Ovary (tissue), 10 donors: ENCODE measurements at places on chromosomes 1 and 21. TPM values are rescaled to one million over a fixed set of nuclear protein-coding genes. Genes with fewer than 3 reads are reported as not detected.

- H3K27ac ChIP-seq = no peak overlapping the region
- no peaks in the 10 kb centered on the region for H3K36me3 ChIP-seq
- no peaks in the 10 kb centered on the region for H3K27me3 ChIP-seq
- no peak overlapping the region for H3K4me3 ChIP-seq
Measured at GRCh38 chr1:93827128-93827527, 51.9 kb downstream of the DNTTIP2 start.

DNA sequence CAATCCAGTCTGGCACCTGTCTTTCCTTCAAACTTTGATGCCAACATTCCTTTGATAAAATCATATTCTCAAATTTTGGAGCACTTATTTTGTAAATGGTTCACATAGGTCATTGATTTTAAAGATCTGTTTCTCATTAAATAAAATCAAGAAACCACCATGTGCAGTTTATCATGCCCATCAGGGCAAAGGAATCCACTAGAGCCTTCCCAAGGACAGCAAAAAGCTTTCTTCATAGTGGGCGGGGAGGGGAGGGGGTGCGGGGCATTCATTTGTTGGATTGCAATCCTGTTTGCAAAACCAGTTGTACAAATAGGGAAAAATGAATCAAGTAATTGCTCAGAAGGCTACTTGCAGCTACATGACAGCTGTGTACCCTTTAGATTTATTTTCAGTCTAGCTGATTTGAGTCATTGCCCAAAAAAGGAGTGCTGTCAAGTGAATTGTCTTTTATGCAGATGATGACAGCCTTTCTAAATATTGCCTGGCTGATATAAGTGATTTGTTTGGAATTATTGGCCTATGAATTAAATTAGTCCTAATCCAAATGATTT lies 23.0 kb downstream of the LRRC8B start:
- H3K27me3 ChIP-seq = no peaks in the 10 kb centered on the region
- no peaks in the 10 kb centered on the region for H3K36me3 ChIP-seq
- H3K4me3 ChIP-seq = no peak overlapping the region
- peaks cover 1% of the 10 kb centered on the region for H3K4me1 ChIP-seq
- H3K27ac ChIP-seq = no peak overlapping the region

- no peak overlapping the region for H3K27ac ChIP-seq
- no peak overlapping the region for H3K4me3 ChIP-seq
- no peak for DNase-seq
- H3K4me1 ChIP-seq = no peaks in the 10 kb centered on the region
- no peaks in the 10 kb centered on the region for H3K27me3 ChIP-seq
Measured at GRCh38 chr1:4673494-4673893, 19.1 kb downstream of the AJAP1 start.

DNA sequence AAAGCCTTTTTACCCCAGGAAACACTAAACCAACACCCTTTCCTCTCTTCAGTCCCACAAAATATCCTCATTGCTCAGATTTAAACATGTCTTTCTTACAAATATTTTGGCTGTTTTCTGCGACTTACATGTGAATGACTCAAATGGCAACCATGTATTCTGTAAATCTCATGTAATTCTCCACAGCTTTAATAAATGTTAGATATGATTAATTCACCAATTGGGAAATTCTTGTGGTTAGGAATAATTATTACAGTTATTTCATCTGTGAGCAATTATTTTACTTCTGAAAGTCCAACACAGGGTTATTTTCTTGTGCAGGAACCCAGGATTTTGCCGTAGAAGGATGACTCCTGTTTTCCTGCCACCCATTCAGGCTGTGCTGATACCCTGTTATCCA lies 431.5 kb downstream of the LMO4 start:
- no peaks in the 10 kb centered on the region for H3K27me3 ChIP-seq
- H3K27ac ChIP-seq = no peak overlapping the region
- no peak overlapping the region for H3K4me3 ChIP-seq
- DNase-seq = no peak
- no peaks in the 10 kb centered on the region for H3K36me3 ChIP-seq

Gene BARHL2
- not detected for total RNA-seq

Gene KCNJ15
- total RNA-seq = 1.1 TPM

DNA sequence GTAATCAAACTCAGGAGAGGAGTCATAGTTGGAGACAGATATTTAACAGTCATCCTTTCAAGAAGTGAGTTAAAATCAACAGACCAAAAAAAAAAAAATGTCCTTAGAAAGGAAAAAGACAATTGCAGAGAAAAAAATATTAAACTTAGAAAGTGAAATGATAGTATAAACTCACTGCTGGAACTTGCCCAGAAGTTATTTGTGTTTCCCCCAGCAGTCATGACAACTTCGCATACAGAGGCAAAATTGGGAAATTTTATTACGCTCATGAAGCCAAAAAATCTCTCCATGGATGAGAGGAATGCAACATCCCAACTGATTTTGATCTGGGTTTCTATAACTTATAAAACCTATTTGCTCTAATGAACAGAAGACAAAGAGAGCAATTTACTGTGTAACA lies 198.2 kb downstream of the LRRC7 start:
- no peaks in the 10 kb centered on the region for H3K27me3 ChIP-seq
- no peaks in the 10 kb centered on the region for H3K4me1 ChIP-seq
- H3K27ac ChIP-seq = no peak overlapping the region
- no peak overlapping the region for H3K4me3 ChIP-seq
- H3K36me3 ChIP-seq = no peaks in the 10 kb centered on the region

Gene S100A7A
- not detected for total RNA-seq

Gene LRRC3
- total RNA-seq = 3.4 TPM

DNA sequence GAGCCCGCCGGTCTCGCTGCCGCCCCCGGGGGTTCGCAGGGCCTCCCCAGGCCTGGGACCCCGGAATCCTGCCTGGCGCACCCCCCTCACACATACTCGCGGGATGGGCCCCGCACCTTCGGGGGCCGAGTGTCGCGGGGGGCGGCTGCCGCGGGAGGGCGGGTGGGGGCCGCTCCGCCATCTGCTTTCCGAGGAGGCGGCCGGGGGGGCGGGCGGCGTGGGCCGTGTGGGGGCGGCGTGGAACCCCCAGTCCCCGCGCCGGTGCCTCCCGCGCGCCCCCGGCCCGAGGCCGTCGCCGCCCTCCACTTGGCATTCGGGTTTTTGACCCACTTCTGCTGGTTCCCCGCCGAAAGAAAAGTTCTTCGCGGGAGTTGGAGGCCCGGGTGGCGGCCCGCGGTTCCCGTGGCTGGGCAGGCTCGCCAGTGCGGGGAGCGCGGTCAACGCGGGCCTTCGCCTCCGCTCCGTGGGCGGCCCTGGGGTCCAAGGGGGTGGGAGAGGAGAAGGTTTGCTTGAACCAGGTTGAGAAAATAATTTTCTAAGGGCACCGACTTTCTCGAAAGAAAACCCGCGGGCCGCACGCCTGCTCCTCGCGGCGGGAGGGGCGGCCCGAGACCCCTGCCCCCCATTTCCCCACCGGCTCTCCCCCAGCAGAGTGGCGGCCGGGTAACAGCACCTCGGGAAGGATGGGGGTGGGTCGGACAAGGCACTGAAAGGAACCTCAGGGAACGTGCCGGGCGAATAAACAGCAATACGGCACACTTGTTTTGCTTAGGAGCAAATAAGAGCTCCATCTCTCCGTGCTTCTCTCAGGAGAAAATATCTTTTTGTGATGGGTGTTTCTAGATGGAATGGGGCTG lies 1.6 kb downstream of the PHF13 start:
- peak; percentile 67 for DNase-seq
- peaks cover 4% of the 10 kb centered on the region for H3K4me1 ChIP-seq
- peak overlapping the region; percentile 99 for H3K4me3 ChIP-seq
- H3K36me3 ChIP-seq = no peaks in the 10 kb centered on the region
- peak overlapping the region; percentile 85 for H3K27ac ChIP-seq

Gene TRIM33
- total RNA-seq = 38.3 TPM

Gene TXNIP
- 524 TPM for total RNA-seq

Gene SEMA4A
- total RNA-seq = 9.0 TPM

DNA sequence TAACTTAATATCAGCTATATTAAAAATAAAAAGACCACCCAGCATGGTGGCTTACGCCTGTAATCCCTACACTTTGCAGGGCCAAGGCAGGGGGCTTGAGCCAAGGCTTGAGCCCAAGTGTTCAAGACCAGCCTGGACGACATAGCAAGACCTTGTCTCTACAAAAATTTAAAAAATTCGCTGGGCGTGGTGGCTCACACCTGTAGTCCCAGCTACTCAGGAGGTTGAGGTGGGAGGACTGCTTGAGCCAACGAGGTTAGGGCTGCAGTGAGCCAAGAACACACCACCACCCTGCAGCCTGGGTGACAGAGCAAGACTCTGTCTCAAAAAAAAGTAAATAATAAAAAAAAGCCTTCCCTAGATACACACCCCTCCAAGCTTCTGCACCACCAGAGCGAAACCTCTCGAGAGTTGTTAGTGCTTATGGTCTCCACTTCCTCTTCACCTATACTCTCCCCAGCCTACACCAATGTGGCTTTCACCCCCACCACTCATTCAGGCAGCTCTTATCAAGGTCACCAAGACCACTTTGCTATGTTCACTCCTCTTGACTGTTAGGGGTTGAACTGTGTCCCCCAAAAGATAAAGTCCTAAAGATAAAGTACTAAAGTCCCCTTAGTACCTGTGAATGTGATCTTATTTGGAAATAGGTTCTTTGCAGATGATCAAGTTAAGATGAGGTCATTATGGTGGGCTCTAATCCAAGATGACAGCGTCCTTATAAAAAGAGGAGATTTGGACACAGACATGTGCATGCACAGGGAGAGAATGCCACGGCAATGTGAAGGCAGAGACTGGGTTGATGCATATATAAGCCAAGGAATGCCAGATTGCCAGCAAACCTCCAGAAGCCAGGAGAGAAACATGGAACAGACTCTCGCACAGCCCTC lies 6.8 kb upstream of the PPP1R15B start:
- H3K27me3 ChIP-seq = no peaks in the 10 kb centered on the region
- peaks cover 3% of the 10 kb centered on the region for H3K4me1 ChIP-seq
- no peaks in the 10 kb centered on the region for H3K36me3 ChIP-seq
- no peak overlapping the region for H3K27ac ChIP-seq
- no peak overlapping the region for H3K4me3 ChIP-seq

DNA sequence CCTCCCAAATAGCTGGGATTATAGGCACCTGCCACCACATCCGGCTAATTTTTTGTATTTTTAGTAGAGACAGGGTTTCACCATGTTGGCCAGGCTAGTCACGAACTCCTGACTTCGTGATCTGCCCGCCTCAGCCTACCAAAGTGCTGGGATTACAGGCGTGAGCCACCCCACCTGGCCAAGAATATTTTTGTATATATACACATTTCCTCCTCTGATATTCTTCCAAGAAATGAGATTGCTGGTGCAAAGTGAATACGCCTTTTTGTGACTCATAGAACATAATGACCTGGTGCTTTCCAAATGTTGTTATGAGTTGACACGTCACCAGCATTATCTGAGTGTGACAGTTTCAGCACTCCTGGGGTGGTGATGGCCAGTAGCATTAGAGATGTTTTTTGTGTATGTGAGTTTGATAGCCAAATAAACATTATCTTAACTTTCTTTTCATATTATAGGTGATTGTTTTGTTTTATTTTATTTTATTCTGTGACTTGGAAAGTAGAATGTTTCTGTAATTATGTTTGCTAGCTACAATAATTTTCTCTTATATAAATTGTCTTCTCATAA lies 54.9 kb downstream of the KCNK1 start:
- no peak overlapping the region for H3K27ac ChIP-seq
- DNase-seq = no peak
- H3K27me3 ChIP-seq = no peaks in the 10 kb centered on the region
- H3K4me1 ChIP-seq = no peaks in the 10 kb centered on the region

DNA sequence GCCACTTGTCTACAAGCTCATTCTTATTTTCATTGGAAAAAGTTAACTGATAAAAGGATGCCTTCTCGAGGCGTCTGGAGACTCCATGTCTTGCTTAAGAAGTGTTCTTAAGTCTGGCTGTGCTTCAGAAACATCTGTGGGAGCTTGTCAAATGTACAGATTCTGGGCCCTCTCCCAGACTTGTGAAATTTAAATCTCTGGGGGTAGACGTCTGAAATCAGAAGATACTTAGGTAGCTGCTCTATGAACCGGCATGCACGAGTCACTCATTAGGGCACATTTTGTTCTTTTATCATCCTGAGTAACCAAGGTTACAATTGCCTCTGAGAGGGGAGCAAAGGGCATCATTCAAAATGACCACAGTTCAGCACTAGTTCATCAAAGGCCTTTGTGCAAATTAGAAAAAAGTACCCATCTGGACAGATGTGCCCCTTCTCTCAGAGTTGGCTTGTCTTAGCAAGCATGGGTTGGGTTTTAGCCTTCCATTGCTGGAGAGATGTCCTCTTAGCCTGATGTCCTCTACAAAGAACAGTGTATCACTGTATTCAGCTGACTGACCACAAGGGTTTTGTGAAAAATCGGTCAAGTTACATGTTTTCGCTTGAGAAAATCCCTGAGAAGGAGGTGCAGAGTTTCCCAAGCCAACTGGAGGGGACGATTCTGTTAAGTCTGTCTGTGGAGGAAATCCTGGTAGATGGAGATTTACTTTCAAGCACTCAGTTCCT lies 156.9 kb downstream of the ASTN1 start:
- H3K4me1 ChIP-seq = no peaks in the 10 kb centered on the region
- no peak overlapping the region for H3K4me3 ChIP-seq
- H3K27me3 ChIP-seq = no peaks in the 10 kb centered on the region
- H3K36me3 ChIP-seq = no peaks in the 10 kb centered on the region

Gene SMIM1
- 16.1 TPM for total RNA-seq

DNA sequence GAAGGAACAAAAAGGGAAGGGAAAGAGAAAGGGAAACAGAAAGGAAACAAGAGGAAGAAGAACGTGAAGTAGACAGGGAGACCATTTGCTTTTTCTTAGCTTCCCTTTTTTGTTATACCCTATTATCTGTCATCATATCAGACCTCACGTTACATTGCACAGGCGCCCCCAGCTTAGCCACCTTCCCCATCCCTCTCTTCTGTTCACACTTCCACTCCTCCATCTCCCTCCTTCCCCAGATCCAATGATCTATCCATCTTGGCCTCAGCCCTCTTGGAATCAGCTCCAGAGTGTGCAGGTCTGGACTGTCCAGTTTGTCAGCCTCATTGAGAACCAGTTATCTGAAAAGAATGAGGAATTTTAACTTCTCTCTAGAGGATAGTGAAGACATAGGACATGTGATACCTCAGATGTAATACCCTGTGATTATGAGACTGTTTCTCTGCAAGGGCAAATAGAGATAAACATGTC lies 101.1 kb upstream of the ERRFI1 start:
- H3K4me3 ChIP-seq = no peak overlapping the region
- no peak for DNase-seq
- H3K27ac ChIP-seq = no peak overlapping the region
